ENCODE measurements at places on chromosomes 16 and 17. TPM values are rescaled to one million over a fixed set of nuclear protein-coding genes. Genes with fewer than 3 reads are reported as not detected.

The ST6GALNAC1 gene
- total RNA-seq = 1.3 TPM

The HSPB9 gene
- total RNA-seq = not detected

The CHD9NB gene
- total RNA-seq = 0.38 TPM

The NME2 gene
- 254 TPM for total RNA-seq

The C1QTNF8 gene
- total RNA-seq = not detected

The OR3A3 gene
- total RNA-seq = not detected
